ENCODE measurements at places on chromosomes 12 and 14. TPM values are rescaled to one million over a fixed set of nuclear protein-coding genes. Genes with fewer than 3 reads are reported as not detected.

DNA sequence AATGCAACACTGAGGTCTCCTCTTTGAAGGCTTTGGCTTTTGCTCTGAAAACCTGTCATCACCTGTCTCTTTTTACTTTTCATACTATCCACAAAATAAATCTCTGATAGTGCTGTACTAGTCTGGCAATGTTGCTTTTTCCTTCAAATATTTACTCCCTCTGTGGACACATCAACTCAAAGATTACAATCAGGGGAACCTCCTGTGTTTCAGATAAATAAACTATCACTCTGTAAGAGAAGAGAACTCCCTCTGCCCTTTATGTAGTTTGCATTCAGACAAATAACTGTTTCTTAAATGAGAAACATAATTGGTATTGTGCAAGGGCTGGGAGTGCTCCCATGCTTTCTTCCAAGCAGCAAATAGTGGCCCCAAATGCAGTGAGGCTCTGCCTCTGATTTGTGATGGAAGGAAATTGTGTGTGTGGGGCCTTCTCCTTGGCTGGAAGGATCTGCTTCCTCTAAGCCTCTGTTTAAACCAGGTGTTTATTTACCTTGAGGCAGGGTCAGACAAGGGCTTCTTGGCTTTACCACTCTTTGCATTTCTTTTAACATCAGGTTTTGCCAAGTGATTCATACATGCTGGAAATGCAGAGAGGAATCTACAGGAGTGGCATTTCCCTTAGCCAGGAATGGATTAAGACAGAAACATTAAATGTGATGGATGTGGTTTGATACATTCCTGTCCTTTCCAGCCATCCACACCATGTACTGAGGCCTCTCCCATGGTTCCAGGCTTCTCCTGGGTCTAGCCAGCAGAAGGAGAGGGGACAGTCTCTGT lies 69.0 kb downstream of the AKAP6 start:
- DNase-seq = no peak

The AQP6 gene
- polyA plus RNA-seq = not detected

The SERPINA12 gene
- not detected for polyA plus RNA-seq

- no peak for DNase-seq
Measured at GRCh38 chr14:103116636-103117035, 6.6 kb upstream of the TNFAIP2 start.

GRCh38 chr12:123399255-123399617 lies 15.3 kb downstream of the KMT5A start:
- no peak for DNase-seq

The BCL2L14 gene
- polyA plus RNA-seq = not detected

- no peak for DNase-seq
Measured at GRCh38 chr12:98351784-98352183, 163.6 kb upstream of the TMPO start.

The ZNF641 gene
- polyA plus RNA-seq = 6.6 TPM

DNA sequence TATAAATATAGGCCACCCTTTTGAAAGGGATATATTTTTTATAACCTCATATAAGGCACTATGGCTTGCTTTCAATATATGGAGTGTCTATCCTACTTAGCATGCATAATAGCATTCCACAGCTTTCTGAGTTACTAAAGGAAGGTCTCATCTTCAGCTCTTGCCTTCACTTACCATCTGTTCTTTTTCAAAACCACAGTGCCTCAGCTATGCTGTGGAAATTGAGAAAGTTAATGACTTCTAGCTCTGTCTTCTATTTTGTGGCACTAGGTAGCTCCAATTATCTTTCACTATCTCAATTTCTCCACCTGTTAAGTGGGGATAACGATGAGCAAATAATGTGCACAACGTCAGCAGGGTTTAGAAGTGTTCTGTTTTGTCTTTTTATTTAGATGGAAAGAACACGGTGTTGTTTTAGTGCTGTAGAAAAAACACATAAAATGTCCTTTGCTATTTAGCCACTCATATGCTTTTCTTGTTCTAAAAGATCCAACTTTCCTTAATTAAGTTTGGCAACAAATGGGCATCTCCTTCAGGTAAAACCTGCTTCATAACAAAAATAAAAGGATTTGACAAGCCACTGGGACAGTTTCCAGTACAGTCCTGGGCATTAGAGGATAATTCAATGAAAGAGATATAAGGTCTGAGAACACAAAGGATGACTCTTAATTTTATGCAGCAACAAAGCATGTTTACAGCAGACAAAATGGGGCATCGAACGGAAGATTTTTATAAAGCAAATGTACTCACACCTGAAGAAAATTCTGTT lies 462.0 kb upstream of the SYT1 start:
- no peak for DNase-seq

- DNase-seq = no peak
Measured at GRCh38 chr12:105855361-105856047, 283.2 kb downstream of the NUAK1 start.

- no peak for DNase-seq
Measured at GRCh38 chr14:22976620-22977433, 5.5 kb downstream of the AJUBA start.

DNA sequence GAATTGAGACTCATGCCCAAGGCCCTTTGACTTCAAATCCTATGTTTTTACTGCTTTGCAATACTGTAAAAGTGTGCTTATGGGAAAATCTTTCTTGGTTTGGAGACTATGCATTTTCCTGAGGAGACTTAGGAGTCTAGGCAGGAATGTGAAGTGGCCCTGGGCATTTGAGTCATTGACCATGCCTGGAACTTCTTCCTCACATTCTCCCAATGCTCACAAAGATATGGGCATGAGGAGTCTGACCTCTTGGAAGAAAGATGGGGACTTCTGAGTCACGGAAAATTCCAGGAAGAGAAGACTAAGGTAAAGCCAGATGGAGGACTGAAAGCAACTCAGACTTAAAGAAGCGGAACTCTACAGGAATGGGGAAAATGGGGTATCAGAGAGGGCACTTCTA lies 38.2 kb upstream of the ZNF641 start:
- no peak for DNase-seq

The NUAK1 gene
- polyA plus RNA-seq = 6.5 TPM
